ENCODE measurements at places on chromosomes 1 and 21.

GRCh38 chr1:45973121-45973520, 159.3 kb downstream of the PIK3R3 start:
- DNase-seq: no peak

DNA sequence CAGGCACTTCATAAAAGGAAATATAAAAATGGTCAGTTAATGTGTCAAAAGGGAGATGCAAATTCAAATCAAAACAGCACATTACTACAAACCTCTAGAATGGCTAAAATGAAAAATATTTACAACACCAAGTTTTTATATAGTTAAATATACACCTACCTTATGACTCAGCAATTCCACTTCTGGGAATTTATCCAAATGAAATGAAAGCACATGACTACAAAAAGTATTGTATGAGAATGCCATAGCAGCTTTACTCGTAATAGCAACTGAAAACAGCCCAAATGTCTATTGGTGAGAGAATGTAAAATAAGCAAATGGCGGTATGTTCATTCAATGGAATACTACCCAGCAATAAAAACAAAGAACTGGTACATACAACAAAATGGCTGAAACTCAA, 175.8 kb upstream of the SPAG17 start:
- DNase-seq: no peak

GRCh38 chr21:38234395-38235142, 22.2 kb upstream of the KCNJ15 start:
- DNase-seq: no peak

DNA sequence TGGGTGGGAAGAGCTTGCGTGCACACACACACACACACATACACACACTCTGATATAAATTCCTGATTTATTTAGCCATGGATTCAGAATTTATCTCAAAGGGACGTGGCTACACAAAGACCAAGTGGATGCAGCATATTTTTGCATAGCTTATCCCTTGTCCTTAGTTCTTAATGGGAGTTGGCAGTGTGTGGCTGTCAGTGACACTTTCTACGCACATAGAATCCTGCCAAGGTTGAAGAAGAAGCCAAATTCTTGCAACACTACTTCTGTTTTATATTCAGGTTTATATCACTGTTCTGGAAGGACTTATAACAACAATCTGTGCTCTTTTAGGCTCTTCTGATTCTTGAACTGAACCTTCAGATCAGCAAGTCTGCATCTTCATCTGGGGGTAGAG, 292.7 kb downstream of the CAMTA1 start:
- no peak for DNase-seq

DNA sequence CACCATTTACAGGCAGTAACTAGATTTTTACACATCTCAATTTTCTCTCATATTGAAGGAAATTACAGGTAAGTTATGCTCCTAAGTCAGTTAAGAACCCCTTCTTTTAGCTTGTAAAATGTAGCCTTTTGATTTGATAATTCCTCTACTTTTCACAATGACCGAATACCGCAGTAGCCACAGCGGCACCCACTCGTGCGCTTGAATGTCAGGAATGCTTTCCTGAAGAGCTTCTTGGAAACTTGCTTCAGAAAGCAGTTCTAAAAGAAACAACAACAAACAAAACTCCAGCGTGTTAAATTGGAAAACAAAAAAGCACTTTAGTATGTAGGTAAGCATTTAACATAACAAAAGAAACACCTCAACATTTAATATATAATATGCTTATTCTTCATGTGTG, 9.9 kb upstream of the DNTTIP2 start:
- no peak for DNase-seq

GRCh38 chr1:53807916-53808315, 30.2 kb downstream of the NDC1 start:
- no peak for DNase-seq

GRCh38 chr1:61851849-61852669, 109.8 kb downstream of the PATJ start:
- no peak for DNase-seq

DNA sequence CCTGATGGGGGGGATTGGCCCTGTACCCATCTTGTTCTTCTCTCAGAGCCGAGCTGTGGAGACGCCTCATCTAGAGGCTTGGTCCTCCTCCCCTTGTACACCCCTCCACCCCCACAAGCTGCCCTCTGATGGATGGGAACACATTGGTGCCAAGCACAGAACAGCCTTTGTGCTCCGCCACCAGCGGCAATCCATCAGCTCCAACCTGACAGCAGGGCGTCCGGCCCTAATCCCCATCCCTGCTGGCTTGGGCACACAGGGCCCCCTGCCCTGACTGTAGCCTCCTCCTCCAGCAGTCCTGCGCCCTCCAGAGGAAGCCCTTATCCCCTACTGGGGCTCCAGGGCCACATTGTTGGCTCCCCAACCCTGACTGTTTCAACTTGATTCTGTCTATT, 3.8 kb upstream of the MYOG start:
- DNase-seq: no peak

DNA sequence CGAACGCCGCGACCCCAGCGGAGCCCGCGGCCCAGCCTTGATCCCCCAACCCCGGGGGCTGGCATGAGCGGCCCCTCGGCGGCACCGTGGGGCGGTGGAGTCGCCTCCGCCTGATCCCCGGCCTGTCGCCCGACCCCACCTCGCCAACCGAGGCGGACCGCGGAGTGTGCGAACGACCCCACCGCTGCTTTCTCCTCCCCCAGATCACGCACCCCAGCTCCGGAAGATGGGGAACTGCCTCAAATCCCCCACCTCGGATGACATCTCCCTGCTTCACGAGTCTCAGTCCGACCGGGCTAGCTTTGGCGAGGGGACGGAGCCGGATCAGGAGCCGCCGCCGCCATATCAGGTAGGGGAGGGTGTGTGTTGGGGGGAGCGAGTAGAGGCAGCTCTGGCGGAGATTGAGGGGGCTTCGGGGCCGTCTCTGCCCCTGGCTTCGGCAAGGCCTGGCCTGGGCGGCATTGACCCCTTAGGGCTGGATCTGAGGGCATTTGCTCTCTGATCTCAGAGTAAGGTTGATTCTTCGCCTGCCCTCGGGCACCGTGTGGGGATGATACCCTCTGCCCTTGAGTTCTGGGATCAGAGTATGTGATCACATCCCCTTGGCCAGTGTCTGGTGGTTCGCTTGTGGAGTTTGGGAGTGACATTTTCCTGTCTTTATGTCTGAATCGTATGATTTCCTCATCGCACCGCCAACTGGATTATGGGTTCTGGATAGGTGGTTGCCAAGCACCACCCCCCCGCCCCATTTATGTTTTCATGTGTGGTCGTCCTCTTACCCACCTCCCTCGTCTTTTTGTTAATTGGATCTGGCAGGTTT, 668 bp downstream of the RNF11 start:
- no peak for DNase-seq

- DNase-seq: no peak
Measured at GRCh38 chr1:67376381-67376780, 53.8 kb downstream of the SERBP1 start.

- DNase-seq: no peak
Measured at GRCh38 chr21:46314441-46315020, 9.1 kb downstream of the C21orf58 start.

- DNase-seq: no peak
Measured at GRCh38 chr1:173301507-173301906, 94.4 kb upstream of the TNFSF4 start.

GRCh38 chr21:30354308-30355005, 6.1 kb upstream of the KRTAP23-1 start:
- no peak for DNase-seq

GRCh38 chr1:162873671-162874666, 13.0 kb upstream of the CCDC190 start:
- no peak for DNase-seq

Measured in activated CD4-positive, CD25-positive, alpha-beta regulatory T cell treated with anti-CD3 and anti-CD28 coated beads, Interleukin-2, amount 50 U/mL, for 16 hours (primary cell).